ENCODE measurements at places on chromosomes 1 and 21. TPM values are rescaled to one million over a fixed set of nuclear protein-coding genes. Genes with fewer than 3 reads are reported as not detected.

The ZSWIM5 gene
- total RNA-seq: 11.0 TPM

The TACSTD2 gene
- not detected for total RNA-seq

The NUCKS1 gene
- 194 TPM for total RNA-seq

The SEC16B gene
- 5.3 TPM for total RNA-seq

The LCK gene
- total RNA-seq: 0.83 TPM

The FCRL4 gene
- total RNA-seq: not detected

The LCE3A gene
- total RNA-seq: not detected

The WDR4 gene
- 14.8 TPM for total RNA-seq

The SPATA45 gene
- total RNA-seq: 0.86 TPM

DNA sequence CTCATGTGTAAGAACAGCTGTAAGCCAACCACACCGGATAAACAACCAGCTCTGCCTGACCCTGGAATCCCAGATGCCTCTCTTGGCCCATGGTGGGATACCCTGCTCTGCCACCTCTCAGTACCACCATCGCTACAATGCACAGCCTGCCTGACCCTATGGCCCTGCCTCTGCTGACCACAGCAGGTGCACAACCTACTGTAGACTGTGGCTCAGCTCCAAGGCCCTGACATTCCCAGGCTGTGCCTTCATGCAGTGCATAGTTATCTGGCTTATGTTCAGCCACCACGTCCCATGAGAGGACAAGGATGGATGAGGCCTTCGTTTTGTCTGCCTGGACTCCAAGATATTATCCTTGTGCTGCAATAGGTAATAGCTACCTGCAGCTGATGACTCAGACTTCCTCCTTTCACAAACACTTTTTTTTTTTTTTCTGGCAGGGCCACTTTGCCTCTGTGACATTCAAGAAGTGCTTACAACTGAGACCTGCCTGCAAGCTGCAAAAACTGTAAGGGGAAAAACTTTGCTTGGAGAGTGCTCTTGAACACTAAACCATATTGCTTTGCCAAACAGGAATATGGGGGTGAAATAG, 177.7 kb downstream of the URB2 start:
- H3K27me3 ChIP-seq: no peaks in the 10 kb centered on the region
- no peak overlapping the region for H3K4me3 ChIP-seq
- DNase-seq: no peak
- no peaks in the 10 kb centered on the region for H3K36me3 ChIP-seq

DNA sequence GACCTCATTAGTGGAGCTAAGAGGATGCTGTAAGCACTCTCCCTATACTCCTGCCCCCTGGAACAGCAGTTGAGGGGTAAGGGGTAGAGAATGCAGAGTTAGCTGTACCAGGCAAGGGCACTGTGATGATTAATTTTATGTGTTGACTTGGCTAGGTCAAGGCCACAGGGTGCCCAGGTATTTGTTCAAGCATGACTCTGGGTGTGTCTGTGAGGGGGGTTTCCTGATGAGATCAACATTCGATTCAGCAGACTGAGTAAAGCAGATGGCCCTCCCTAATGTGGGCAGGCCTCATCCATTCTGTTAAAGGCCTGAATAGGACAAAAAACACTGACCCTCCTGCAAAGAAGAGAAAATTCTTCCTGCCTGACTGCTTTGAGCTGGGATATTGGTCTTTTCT, 110.8 kb downstream of the KCND3 start:
- H3K4me1 ChIP-seq: peaks cover 10% of the 10 kb centered on the region
- H3K27ac ChIP-seq: no peak overlapping the region
- DNase-seq: peak; percentile 31
- no peaks in the 10 kb centered on the region for H3K27me3 ChIP-seq

DNA sequence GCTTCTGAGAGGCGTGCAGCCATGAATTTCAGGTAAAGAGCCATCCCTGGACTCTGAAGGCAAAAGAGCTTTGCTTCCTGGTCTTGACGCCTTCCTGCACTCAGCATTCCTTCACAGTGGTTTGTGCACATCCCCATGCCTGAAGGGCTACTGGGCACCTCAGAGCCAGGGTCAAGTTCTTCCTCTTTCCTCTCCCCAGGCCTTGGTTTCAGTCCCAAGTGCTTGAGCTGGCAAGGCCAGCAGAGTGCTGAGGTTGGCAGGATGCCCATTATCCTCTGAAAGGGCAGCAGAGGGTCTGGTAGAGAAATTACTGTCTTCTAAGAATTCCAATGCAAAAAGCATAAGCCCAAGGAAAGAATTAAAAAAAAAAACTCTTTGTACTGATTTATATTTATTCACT, 1064.9 kb downstream of the TTLL7 start:
- H3K4me1 ChIP-seq: no peaks in the 10 kb centered on the region
- no peak overlapping the region for H3K4me3 ChIP-seq
- DNase-seq: no peak
- no peaks in the 10 kb centered on the region for H3K36me3 ChIP-seq
- H3K27me3 ChIP-seq: no peaks in the 10 kb centered on the region

GRCh38 chr21:16005996-16006395, 276.2 kb downstream of the USP25 start:
- H3K27me3 ChIP-seq: no peaks in the 10 kb centered on the region
- H3K4me3 ChIP-seq: no peak overlapping the region
- no peak for DNase-seq

DNA sequence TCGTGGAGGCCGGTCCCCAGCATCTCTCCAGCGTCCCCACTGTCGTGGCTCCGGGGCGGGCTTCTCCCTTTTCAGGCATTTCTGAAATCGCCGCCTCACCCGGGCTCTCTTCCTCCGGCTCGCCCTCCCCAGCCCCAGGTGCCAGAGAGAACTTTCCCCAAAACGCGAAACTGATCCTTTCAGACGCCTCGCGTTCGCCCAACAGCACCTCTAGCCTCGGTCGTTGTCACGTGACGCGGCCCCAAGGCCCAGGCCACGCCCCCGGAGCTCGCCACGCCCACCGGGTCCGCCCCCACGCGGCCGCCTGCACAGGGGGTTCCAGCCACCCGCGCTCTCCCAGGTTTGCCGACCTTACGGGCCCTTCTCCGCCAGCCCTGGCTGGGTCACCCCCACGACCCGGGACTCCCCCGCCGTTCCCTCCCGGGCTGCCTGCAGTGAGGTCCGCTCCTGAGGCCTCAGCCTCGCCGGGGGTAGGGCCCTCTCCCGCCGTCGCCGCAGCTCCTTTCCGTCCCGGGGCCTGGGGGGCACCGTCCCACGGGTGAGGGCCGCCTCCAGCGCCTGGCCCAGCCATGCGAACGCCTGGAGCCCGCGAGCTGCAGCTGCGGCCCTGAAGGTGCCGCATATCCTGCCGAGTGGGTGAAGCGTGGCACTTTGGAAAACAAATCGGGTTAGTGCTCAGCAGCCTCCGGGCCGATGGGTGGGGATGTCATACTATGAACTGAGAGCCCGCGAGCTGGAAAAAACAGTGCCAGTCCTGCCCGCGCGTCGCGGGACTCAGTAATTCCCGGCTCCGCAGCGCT, 21.0 kb downstream of the H3-3A start:
- H3K4me3 ChIP-seq: peak overlapping the region; percentile 73
- peaks cover 14% of the 10 kb centered on the region for H3K4me1 ChIP-seq
- peak; percentile 56 for DNase-seq
- H3K27ac ChIP-seq: no peak overlapping the region
- no peaks in the 10 kb centered on the region for H3K36me3 ChIP-seq

GRCh38 chr1:221180704-221181368, 301.6 kb downstream of the HLX start:
- H3K36me3 ChIP-seq: no peaks in the 10 kb centered on the region
- no peak overlapping the region for H3K4me3 ChIP-seq
- no peak for DNase-seq
- no peaks in the 10 kb centered on the region for H3K4me1 ChIP-seq
- no peak overlapping the region for H3K27ac ChIP-seq
- H3K27me3 ChIP-seq: no peaks in the 10 kb centered on the region

DNA sequence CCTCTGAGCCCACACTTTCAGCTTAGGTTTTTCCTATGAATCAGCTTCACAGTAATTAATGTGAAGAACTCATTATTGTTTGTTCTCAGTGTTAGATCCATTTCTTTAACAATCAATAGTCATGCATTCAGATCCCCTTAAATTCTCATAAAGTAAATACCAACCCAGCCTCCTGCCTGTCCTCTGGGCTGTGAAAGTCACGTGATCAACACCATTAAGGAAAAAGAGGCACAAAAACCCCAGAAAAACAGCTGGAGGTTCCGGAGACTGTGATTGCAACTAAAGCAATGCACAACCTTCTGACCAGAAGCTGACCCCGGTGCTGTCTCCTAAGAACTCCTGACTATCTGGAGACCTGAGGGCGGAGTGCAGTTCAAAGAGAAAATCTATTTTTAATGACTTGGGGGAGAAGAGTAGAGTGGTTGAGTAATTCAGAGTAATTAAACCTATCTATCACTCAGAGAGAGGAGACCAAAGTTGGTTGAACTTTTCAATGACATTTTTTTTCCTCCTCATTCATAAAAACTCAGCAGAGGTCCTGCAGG, 132.5 kb downstream of the PLXNA2 start:
- no peak for DNase-seq
- H3K27me3 ChIP-seq: no peaks in the 10 kb centered on the region
- H3K36me3 ChIP-seq: no peaks in the 10 kb centered on the region
- H3K4me3 ChIP-seq: no peak overlapping the region
- peaks cover 24% of the 10 kb centered on the region for H3K4me1 ChIP-seq

DNA sequence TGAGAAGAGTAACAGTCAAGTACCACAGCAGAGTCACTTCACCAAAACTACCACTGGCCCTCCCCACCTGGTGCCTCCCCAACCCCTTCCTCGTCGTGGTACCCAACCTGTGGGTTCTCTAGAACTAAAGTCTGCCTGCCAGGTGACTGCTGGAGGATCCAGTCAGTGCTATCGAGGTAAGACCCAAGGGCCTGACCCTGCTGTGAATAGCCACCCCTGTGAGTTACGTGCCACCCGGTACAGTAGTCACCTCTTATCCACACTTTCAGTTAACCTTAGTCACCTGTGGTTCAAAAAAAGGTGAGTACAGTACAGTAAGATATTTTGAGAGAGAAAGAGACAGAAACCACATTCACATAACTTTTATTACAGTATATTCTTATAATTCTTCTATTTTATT, 16.5 kb downstream of the TTF2 start:
- H3K27me3 ChIP-seq: no peaks in the 10 kb centered on the region
- no peaks in the 10 kb centered on the region for H3K4me1 ChIP-seq
- peaks cover 24% of the 10 kb centered on the region for H3K36me3 ChIP-seq

- DNase-seq: no peak
- H3K27ac ChIP-seq: no peak overlapping the region
- no peak overlapping the region for H3K4me3 ChIP-seq
- H3K36me3 ChIP-seq: no peaks in the 10 kb centered on the region
Observed at GRCh38 chr1:243844186-243844585, 5.9 kb downstream of the AKT3 start.

DNA sequence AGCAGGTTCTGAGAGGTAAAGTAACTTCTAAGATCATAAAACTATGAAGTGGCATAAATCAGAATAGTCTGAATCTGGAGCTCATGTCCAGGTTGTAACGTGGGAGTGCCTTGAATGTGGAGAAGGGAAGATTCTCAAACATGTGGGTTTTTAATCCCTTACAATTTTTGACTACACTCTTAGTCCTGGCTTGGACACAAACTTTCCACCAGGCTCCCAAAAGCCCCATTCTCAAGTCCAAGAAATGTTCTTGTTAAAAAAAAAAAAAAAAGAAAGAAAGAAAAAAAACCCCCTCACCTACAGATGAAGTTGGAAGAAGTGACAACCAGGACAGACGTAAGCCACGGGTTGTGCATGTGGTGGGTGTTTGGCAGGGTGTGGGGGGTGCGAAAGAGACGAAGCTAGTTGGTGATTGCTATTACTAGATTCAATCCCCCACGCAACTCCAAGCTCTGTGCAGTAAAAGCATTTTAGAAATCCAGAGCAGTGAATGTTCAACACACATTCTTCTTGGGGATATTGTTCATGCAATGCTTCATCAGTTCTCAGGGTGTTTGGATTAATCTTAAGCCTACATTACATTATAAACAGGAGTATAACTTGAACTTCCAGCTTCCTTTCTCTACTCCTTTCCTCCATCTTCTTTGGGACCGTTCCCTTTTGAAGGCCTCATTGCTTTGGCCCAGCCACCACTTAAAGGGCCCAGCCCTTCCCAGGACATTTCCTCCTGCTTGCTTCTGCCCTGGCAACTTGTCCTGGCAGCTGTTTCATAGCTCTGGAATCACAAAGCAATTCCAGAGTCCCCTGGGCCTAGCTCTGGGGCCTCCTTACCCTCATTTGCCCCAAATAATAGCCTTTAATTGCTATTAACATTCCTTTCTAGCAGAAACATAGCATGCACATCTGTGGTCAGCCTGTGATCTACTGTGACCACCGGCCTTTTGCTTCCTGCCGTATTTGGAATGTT, 41.8 kb downstream of the PHC2 start:
- H3K27ac ChIP-seq: no peak overlapping the region
- H3K36me3 ChIP-seq: no peaks in the 10 kb centered on the region
- H3K4me3 ChIP-seq: no peak overlapping the region
- DNase-seq: no peak
- H3K4me1 ChIP-seq: peaks cover 25% of the 10 kb centered on the region

DNA sequence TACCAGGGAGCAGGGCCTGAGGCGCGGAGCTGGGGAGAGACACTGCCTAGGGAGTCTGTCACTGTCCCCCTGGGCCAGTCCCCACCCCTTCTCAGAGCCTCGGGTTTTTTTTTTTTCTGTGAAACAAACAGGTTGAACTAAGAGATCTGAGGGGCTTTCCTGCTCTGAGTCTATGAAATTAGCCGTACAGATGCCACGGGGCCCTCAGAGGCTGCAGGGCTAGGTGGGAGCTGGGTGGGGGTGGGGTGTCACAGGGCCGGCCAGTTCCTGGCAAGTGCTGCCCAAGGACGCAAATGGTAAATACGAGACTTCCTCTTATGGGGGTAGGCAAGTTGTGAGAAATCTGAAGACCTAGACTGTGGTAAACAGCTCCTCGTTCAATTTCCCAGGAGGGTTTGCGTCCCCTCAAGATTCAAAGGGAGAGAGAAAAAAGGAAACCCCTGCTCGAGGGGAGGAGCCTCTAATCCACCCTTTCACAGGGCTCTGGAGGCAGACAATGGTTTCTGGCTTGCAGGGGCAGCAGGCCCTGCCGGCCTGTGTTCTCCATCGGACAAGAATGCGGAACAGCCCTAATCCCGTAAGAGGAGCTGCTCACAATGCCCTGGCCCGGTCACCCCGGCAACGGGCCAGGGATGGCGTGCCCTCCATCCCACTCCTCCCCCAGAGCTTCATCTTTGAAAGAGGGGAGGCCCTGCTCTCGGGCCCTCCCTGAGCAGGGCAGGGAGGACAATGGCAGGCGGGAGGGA, 7.8 kb downstream of the NUAK2 start:
- peaks cover 15% of the 10 kb centered on the region for H3K36me3 ChIP-seq
- peaks cover 57% of the 10 kb centered on the region for H3K4me1 ChIP-seq
- no peak overlapping the region for H3K4me3 ChIP-seq
- no peaks in the 10 kb centered on the region for H3K27me3 ChIP-seq
- no peak overlapping the region for H3K27ac ChIP-seq

DNA sequence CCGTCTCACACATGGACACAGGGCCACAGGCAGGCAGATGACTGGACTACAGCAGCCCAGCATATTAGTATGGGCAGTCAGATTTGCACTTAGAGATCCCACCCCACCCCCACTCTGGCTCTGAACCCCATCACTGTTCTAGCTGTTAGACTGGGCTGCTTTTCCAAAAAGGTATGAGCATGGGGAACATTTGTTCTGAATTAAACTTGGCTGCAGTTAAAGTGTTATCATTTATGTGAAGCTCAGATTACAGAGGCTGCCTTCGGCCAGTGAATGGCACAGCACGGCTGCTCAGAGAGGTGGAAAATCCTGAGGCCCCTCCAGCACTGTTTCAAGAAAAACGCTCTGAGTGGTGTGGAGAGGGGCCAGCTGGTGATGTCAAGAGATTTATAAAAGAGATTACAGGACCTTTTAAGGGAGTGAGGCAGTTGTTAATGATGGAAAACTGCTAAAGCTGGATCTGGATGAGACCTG, 6.9 kb upstream of the NOS1AP start:
- peaks cover 22% of the 10 kb centered on the region for H3K4me1 ChIP-seq
- DNase-seq: no peak
- no peak overlapping the region for H3K4me3 ChIP-seq
- no peaks in the 10 kb centered on the region for H3K36me3 ChIP-seq
- no peaks in the 10 kb centered on the region for H3K27me3 ChIP-seq
